ENCODE measurements at places on chromosomes 4 and X.

- DNase-seq, result no peak
These were observed 417.1 kb upstream of the GALNT7 start for GRCh38 chr4:172751550-172751949.

DNA sequence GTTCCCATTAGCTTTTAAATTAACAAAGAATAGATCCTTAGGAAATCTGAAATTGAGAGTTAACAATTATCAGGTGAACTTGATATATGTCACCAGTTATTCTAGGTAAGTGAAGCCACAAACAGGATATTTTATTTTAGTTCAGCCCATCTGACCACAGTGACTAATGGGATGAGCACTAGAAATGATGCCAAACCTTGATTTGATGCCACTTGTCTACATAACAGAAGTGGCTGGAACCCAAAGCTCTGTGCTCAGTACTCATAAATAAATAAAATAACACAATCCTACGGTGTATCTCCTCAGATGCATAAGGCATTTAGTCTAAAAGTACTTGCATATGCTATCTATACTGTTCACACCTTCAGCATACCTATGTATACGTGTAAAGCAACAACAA, 12.2 kb downstream of the SLITRK4 start:
- no peak for DNase-seq

GRCh38 chr4:182073278-182073677, 169.9 kb upstream of the TENM3 start:
- no peak for DNase-seq

- peak; percentile 66 for DNase-seq
These were observed 113.0 kb upstream of the PRDX4 start for GRCh38 chrX:23554304-23554703.

DNA sequence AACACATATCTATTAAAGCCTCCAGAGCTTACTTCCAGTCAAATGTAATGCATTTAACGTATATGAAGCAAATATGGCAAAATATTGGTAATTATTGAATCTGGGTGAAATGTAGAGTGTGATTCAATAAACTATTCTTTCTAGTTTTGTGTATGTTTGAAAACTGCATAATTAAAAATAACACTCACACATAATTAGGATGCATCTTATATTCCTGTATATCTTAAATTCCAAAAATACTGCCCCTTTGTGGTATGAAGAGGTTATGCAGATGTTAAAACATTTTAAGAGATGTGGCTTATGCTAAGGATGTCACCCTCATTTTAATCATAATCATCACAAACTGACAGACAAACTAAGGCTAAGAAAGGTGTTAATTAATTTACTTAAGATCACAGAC, 182.9 kb downstream of the COX18 start:
- peak; percentile 29 for DNase-seq

DNA sequence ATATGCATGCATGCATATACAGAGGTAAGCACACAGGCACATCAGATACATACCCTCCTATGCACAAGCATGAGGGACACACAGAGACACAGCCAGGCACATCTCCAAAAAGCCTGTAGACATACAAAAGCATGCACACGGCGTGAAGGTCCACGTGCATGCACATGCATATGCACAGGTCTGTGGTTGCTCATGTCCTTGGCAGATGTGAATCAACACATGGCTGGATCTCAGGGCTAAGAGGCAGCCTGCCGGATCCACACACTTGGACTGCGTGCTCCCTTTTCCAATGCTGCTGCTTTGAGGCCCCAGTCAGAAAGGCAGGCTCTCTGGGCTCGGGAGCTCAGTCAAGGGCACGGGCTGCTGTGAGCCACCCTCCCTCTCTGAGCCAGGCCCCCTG, 3.6 kb downstream of the STARD8 start:
- DNase-seq, result no peak

DNA sequence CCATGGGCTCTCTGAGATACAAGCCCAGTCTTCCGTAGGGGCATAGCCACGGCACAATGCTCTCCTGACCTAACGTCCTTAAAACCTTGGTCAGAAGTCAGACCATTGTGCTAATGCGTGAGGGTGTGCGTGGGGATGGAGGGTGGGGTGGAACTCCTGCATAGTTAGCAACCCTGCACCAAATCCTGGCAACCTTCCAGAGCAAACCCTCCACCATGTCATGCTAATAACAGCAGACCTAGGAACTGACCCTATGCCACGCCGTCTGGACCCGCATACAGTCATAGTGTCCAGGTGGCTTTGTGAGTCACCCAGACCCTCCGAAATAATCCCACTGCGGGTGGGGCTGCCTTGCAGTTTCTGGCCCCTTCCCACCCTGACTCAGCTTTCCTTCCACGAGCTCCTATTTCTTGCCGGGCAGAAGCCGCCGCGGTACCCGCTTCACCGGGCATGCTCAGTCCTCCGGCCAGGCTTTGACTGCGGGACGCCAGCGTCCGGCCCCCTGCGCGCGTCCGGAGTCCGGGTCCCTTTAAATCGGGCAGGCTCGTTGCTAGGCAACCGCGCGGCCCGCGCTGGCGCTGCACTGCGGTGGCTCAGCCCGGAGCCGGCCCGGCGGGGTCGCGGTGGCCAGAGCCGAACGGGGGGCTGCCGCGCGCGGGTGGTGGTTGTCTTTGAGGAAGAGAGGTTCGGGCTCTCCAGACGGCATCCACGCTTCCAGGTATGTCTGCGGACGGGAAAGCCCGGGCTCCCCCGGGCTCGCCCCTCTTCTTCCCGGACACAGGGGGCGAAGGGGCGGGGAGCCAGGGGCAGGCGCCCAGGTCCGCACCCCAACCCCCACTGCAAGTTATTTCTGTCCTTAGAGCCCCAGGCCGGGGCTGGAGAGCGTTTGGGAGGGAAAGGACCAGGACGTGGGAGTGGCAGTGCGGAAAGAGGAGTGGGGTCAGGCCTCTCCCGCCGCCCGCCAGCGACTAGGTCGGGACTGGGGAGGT, at the start of gene CCDC160:
CCDC160 (plus strand) TSS at position 557 of the 989 bp plus-strand sequence. CDS start 7,619 bp downstream, outside the sequence.
- DNase-seq, result peak; percentile 38

DNA sequence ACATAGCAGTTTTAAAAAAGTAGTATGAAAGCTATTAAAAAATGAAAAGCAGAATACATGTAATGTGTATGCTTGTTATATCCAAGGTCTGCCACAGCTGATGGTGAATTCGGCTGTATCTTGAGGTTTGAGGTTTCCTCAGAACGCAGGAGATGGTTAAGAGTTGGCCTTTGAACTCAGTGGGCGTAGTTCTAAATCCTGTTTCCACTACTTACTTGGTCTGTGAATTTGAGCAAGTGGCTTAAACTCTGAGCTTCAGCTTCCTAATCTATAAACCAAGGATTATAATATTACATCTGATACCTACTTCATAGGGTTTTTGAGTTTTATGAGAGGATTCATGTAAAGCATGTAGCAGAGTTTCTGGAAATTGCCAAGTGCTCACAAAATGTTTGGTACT, 125.2 kb downstream of the STIM2 start:
- peak; percentile 71 for DNase-seq

GRCh38 chrX:137548261-137548660, 17.7 kb upstream of the ZIC3 start:
- no peak for DNase-seq

GRCh38 chr4:110275871-110276270, 77.5 kb upstream of the ELOVL6 start:
- DNase-seq, result no peak

GRCh38 chrX:71107762-71108360, 1.3 kb upstream of the CXorf65 start:
- DNase-seq, result peak; percentile 90

DNA sequence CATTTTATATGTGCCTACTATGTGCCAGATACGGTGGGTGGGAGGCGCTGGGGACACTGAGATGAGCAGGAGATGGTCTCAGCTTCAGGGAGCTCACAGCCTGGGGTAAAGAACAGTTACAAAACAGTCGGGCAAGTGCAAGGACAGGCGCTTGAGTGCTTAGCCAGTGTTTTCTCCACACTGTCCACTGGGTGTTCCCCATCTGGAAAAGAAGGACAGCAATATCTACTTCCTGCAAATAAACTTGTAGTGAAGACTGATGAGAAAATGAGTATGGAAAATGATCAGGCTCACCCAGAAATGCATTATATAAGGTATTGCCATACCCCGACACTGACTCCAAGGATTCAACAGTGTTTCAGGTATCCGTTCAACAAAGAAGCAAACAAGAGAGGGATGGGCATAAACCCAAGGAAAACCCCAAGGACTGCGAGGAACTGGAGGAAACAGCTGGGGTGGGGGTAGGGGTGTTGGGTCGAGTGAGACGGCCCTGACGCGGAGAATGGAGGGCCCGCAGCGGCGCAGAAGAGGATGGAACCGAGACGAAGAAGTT, 835 bp downstream of the TMEM185A start:
- DNase-seq, result peak; percentile 40

DNA sequence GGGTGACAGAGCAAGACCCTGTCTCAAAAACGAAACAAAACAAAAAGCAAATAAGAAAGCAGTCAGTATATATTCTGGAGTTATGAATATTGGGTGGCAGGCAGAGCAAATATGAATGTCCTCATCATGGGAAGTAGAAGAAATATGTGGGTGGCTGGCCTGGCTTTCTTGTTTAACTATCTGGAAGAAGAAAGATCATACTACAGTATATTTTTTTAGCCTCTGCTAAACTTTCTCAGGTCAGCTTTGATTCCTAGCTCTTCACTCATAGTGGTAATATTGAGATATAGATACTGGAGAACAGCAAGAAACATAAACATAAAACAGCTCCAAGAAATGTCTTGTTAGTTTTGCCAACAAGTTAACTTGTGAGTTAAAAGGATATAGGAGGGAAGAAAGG, 192.5 kb downstream of the SOWAHB start:
- no peak for DNase-seq

- DNase-seq, result no peak
These were observed 993.2 kb upstream of the PCDH7 start for GRCh38 chr4:29726938-29727337.

- DNase-seq, result no peak
These were observed 11.1 kb downstream of the RASL11B start for GRCh38 chr4:52873191-52873590.

- DNase-seq, result no peak
These were observed 223.6 kb downstream of the RBMX2 start for GRCh38 chrX:130625386-130625785.

DNA sequence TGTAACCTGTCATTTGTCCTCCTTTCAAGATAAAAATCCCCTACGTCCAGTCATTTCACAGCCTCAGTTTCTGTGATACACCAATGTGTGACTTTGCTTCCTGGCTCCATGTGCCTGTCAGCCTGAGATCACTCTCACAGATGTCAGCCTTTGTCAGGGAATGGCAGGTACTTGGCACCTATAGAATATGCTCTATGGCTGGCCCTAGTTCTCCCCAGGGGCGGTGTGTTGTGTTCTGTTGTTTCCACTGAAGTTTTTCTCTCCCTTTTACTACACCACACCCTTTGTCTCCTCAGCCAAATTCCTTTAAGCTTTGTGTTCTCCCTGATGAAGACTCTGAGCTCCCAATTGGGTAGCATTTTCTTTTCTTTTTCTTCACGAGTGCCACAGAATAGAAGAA, 81.7 kb downstream of the ALPK1 start:
- DNase-seq, result no peak

- no peak for DNase-seq
These were observed 111.7 kb upstream of the TAPT1 start for GRCh38 chr4:16337936-16338335.

- DNase-seq, result no peak
These were observed 40.7 kb downstream of the SPCS3 start for GRCh38 chr4:176360446-176360845.

- no peak for DNase-seq
These were observed 65.0 kb downstream of the HUWE1 start for GRCh38 chrX:53621418-53621986.

DNA sequence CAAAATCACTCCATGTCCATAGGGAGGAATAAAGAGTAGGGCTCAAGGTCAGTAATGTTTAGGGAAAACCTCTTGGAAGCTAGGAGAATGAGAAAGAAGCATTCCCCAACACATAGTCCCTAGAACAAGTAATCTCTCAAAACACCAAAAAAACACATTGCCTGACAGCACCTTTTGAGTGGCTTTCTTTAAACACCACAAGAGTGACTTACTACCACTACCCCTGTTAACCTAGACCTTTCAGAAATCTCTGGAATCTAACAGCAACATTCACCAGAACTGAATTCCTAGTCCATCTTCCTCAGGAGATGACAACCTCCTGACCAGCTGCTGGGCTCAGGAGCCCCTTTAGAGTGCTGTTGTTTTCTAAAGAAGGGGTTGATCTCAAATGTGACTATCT, 142.2 kb downstream of the SOWAHB start:
- DNase-seq, result no peak

DNA sequence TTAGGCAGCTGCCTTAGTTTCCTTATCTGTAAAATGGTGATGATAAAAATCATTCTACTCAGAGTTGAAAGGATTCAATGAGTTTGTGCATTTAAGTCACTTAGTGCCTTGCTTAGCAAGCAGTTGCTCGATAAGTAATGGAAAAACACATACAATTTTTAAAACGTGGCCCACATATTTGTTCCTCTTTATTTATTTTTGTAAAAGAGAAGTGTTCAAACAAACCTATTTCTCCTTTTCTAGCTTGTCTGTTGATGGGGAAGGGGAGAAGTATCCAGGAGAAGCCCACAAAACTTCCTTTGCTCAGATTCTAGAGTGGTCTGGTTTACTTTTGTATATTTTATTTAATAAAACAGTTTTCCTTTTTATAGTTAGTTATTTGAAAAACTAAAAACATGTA, 3.3 kb upstream of the HPGDS start:
- peak; percentile 45 for DNase-seq

DNA sequence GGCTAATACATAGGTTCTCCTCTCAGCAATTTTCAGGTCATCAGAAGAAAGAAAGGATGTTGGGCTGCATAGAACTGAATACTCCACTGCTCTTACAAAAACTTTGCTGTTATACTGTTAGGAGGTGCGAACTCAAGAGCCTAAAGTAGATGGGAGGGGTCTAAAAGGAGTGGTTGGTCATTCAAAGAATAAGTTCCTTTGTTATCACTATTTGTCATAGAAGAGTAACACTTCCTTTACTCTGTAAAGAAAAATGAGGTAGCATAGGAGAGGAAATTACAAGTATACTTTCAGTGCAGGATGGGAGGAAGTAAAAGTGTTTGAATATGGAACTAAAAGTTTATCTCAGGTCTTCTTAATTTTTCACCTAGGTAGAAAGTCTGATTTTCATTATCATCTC, 61.5 kb downstream of the CCNI start:
- DNase-seq, result no peak

DNA sequence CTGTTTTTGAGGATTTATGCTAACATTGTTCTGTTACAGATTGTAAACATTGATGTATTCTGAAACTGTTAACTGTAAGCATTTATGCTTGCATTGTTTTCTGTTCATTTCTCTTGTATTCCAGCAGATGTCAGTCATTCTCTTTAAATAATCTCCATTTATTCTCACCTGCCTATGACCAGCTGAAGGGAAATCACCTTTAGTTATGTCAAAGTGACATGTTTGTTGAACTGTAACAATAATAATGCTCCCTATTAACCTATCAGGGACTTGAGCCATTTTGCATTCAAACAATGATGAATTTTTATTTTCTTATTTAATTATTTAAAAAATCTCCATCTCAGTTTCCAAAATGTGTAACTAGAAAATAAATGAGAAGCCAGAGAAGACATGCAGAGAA, 58.0 kb downstream of the SPCS3 start:
- peak; percentile 16 for DNase-seq

GRCh38 chr4:150056569-150056968, 21.7 kb upstream of the DCLK2 start:
- no peak for DNase-seq

Data from hematopoietic multipotent progenitor cell treated with erythropoietin and hydrocortisone succinate and interleukin-3 and kit ligand, for 4 days (in vitro differentiated cells).